Kidney glomerular epithelial cell (primary cell): ENCODE measurements at places on chromosomes 2 and 18.

DNA sequence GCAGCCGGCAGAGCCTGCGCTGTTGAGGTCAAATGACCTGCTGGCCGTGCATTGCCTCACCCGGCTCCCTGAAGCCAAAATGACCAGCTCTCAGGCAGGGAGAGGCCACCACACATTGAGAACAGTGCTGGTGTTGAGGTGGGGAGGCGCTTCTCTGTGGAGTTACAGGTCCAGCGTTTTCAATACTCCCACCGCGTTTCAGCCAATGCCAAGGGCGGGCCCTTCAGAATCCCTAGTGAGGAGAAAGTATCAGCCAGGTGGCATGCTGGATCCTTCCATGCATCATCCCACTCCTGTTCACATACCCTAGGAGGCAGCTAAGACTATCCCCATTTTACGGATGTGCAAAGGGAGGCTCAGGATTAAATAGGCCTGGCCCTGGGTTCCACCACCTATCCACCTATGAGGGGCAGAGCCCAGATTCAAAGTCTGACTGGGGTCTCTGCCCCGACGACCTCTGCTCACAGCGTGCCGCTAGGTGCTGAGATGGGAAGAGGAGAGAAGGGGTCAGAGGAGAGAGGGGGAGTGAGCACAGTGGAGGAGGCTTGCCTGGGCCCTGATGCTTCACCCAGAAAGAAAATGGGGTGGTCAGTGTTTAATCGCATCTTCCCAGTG, 137.6 kb upstream of the ID2 start:
- DNase-seq = no peak

DNA sequence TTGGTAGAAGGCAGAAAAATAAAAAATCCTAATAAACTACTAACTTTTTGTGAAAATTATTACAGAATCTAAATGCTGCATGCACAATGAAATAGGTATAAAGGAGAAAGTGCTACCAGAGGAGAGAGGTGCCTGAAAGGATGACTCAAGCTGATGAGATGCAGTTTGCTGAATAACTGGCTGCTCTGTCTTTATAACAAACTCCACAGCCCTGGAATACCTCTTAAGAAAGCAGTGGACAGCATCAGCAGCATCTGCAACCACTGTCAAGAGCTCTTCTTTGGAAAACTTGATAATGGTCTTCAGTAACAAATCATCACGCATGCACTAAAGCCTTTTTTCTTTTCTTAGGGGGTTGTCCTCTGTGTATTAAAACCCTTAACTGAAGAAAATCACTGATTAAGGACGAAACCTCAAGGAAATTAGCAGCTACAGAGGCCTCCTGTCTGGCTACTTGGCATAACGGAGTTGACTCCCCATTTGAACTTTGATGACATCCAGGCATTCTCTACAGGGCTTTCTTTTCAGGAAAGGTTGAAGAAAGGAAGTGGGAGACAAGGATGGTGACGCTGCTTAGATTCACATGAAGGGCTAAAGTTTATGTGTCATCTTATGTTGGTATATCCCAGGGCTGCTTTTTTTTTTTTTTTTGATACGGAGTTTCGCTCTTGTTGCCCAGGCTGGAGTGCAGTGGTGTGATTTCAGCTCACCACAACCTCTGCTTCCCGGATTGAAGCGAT, 28.8 kb downstream of the WDFY1 start:
- DNase-seq = no peak

- DNase-seq = peak; percentile 50
Observed at GRCh38 chr2:212726403-212726802, 187.8 kb upstream of the ERBB4 start.

GRCh38 chr18:41444943-41445342, 510.1 kb upstream of the PIK3C3 start:
- DNase-seq = no peak

- DNase-seq = no peak
Observed at GRCh38 chr2:74715880-74716279, 61.8 kb downstream of the SEMA4F start.
